ENCODE measurements at places on chromosomes 16 and 17.
A peak's percentile ranks its signal among the peaks of the same experiment; 100 is the strongest.

DNA sequence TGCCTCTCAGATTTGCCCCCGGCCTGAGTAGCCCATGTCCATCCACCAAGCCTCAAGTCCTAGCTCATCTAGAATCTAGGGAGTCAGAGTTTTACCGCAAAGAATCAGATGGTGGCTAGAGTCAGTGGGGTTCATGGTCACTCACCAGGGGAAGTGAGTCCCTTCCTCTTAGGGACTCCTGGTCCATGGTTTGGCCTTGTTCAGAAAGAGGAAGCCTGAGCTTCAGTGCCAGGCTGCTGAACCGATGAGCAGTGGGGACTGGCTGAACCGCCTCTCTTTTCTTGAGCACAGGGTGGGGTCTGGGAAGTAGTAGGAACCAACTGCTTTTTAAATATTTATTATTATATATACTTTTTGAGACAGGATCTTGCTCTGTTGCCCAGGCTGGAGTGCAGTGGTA, 160.3 kb downstream of the NTN1 start:
- H3K27me3 ChIP-seq: peaks cover 5% of the 10 kb centered on the region
- H3K36me3 ChIP-seq: no peaks in the 10 kb centered on the region

- no peak overlapping the region for H3K27ac ChIP-seq
- H3K4me1 ChIP-seq: peaks cover 4% of the 10 kb centered on the region
- peaks cover 9% of the 10 kb centered on the region for H3K27me3 ChIP-seq
- no peak for DNase-seq
- no peaks in the 10 kb centered on the region for H3K36me3 ChIP-seq
Observed at GRCh38 chr16:1107141-1107540, 11.1 kb upstream of the C1QTNF8 start.

- no peaks in the 10 kb centered on the region for H3K36me3 ChIP-seq
- H3K4me1 ChIP-seq: peaks cover 4% of the 10 kb centered on the region
- no peak for DNase-seq
- peaks cover 9% of the 10 kb centered on the region for H3K27me3 ChIP-seq
Observed at GRCh38 chr17:38442548-38442947, 14.3 kb downstream of the ARHGAP23 start.

DNA sequence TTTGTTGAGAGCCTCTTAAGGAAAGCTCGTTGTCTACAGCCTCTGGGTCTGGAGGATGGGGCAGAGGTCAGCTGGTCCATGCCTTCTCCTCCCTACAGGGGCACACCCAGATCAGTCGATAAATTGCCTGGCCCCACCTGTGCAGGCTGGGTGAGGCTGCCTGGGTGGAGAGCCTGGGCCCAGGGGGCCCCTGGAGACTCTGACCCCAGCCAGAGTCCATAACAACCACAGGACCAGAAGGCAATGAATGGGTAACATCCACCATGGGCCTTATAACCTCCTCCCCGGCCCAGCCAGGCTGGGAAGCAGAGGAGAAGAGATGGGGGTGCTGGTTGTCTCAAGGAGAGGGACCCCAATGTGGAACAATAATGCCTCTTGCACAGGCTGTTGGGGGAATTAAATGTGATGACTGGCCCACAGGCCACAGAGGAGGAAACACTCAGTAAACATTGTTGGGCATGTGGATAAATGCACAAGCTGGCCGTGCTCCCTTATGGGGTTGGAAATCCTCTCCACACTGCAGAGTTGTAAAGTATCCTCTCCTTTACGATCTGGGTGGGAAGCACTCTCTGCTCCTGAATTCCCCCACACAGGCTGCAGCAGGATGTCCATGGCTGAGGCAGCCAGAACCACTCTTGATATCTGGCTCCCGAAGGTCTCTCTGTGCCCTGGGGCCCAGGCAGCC, 56.7 kb upstream of the TOB1 start:
- no peak overlapping the region for H3K4me3 ChIP-seq
- peaks cover 30% of the 10 kb centered on the region for H3K4me1 ChIP-seq
- no peak for DNase-seq
- H3K36me3 ChIP-seq: no peaks in the 10 kb centered on the region

DNA sequence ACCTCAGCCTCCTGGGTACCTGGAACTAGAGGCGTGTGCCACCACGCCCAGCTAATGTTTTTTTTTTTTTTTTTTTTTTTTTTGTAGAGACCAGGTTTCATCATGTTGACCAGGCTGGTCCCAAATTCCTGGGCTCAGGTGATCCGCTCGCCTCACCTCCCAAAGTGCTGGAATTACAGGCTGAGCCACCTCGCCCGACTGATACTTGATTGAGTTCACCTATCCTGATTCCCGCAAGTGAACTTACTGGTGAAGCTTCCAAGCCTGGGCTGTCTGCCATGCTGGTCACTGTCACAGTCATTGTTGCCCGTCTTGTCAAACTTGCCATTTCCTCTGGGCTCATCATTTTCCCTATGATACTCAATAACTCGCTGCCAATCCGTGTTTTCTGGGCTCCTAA, 71.1 kb upstream of the MTMR4 start:
- no peaks in the 10 kb centered on the region for H3K36me3 ChIP-seq
- H3K27me3 ChIP-seq: no peaks in the 10 kb centered on the region
- no peak overlapping the region for H3K27ac ChIP-seq
- no peak for DNase-seq
- H3K4me3 ChIP-seq: no peak overlapping the region
- no peaks in the 10 kb centered on the region for H3K4me1 ChIP-seq

DNA sequence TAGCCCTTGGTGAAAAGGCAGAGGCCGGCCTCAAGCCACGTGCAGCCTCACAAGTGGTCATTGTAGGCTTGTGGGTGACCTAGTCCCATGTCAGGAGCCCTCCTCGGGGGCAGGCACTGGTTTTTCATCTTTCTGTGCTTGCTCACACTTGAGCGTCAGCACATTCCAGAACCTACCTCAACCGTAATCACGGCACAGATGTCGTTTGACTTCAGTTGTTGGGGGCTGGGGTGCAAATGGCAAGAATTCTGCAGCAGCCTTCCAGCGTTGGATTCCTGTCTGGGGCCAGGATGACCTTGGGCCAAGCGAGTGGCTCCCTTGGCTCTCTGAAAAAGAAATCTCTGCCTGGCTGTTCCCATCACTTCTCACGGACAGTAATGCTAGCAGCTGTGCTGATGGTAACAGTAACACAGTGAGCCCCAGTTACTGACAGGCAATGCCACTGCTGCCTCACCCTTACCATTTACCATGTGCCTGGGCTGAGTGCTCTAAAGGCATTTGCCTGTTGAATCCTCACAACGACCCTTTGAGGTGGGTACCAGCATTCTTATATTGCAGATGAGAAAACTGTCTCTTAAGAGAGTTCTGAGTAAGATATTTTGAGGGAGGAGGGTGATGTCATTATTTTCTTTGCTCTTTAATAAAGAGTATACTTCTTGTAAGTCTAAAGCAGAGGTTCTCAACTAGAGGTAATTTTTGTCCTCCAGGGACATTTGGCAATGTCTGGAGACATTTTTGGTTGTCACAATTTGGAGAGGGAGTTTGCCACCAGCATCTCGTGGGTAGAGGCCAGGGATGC, 46.5 kb downstream of the KSR1 start:
- no peak overlapping the region for H3K4me3 ChIP-seq
- no peak for DNase-seq
- no peak overlapping the region for H3K27ac ChIP-seq
- H3K4me1 ChIP-seq: no peaks in the 10 kb centered on the region
- H3K36me3 ChIP-seq: no peaks in the 10 kb centered on the region

DNA sequence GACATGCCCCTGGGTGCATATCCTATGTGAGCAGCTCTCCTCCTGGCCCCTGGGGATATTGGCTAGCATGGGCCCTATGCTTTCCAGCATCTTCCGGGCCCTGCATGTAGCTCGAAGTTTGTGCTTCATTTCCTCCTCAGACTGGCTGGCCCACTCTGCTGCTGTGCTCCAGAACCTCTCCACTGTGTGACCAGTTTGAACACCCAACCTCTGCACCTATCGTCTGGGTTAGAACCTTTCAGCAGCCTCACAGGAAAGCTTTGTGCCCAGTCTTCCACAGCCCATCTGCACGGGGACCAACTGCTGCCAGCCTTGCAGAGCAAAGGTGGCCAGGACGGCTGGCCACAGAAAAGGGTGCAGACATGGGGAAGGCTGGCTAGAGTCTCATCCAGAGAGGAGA, 10.2 kb upstream of the CLEC18B start:
- no peaks in the 10 kb centered on the region for H3K36me3 ChIP-seq
- DNase-seq: no peak
- no peak overlapping the region for H3K27ac ChIP-seq
- no peaks in the 10 kb centered on the region for H3K4me1 ChIP-seq
- no peaks in the 10 kb centered on the region for H3K27me3 ChIP-seq

GRCh38 chr16:57689762-57690558, 4.6 kb upstream of the DRC7 start:
- peak; percentile 2 for DNase-seq
- no peaks in the 10 kb centered on the region for H3K27me3 ChIP-seq
- H3K4me3 ChIP-seq: no peak overlapping the region
- peaks cover 12% of the 10 kb centered on the region for H3K4me1 ChIP-seq
- H3K27ac ChIP-seq: no peak overlapping the region
- H3K36me3 ChIP-seq: no peaks in the 10 kb centered on the region

- no peak for DNase-seq
- peaks cover 16% of the 10 kb centered on the region for H3K4me1 ChIP-seq
- H3K27ac ChIP-seq: no peak overlapping the region
- H3K36me3 ChIP-seq: peaks cover 68% of the 10 kb centered on the region
- no peak overlapping the region for H3K4me3 ChIP-seq
Observed at GRCh38 chr16:8920645-8921346, 38.6 kb downstream of the LITAFD start.

DNA sequence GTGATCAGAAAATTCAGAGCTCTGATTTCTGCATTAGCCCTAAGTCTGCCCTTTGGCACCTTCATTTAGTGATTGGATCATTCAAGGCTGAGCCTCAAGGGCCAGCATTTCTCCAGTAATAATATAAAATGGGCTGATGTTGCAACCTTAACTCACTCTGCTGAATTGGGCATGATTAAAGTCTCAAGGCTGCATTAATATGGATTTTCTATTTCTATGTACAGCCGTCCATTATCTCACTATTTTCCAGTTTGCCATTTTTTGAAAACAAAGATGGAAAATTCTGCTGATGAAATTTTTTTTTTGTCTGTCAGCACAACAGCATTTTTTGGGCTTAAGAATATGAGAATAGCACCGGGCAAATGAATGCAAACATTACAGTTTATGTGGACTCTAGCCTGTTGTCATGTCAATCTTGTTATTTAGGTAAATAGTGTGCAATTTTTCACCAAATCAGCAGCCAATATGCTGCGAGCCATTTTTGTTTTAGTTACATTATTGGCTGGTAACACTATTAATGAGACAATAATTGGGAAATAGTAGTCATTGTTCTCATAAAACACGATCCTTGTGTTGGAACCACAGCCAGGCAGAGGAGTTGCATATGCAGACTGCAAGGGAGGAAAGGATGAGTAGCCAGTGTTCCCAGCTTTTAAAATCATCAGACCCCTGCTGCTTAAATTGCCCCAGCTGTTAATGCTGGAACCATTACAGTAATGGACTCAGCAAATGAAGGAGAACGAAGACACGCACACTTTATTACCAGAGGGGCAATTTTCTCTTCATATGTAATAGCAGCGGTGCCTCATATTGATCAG, 10.5 kb downstream of the FTO start:
- H3K4me1 ChIP-seq: no peaks in the 10 kb centered on the region
- H3K36me3 ChIP-seq: no peaks in the 10 kb centered on the region
- no peak for DNase-seq
- H3K4me3 ChIP-seq: no peak overlapping the region
- no peaks in the 10 kb centered on the region for H3K27me3 ChIP-seq

DNA sequence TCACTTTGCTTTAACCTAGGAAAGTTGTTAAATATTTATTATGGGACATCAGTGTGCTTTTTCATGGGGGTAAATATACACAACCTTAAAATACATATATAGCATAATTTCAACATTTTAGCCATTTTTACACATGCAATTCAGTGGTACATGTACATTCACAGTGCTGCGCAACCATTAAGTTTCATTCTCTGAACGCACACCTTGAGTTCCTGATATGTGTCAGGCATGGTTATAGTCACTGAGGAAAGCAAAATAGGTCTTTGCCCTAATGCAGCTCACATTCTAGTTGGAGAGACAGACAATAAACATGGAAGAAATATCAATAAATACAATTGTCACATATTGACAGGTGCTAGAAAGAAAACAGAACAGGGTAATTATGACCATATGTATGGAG, 12.8 kb upstream of the CNEP1R1 start:
- no peak overlapping the region for H3K4me3 ChIP-seq
- no peak for DNase-seq
- H3K27ac ChIP-seq: no peak overlapping the region
- no peaks in the 10 kb centered on the region for H3K4me1 ChIP-seq
- no peaks in the 10 kb centered on the region for H3K27me3 ChIP-seq

GRCh38 chr17:39787041-39787440, 49.3 kb downstream of the GRB7 start:
- no peak for DNase-seq
- peaks cover 16% of the 10 kb centered on the region for H3K36me3 ChIP-seq
- H3K4me3 ChIP-seq: no peak overlapping the region
- H3K27ac ChIP-seq: no peak overlapping the region

DNA sequence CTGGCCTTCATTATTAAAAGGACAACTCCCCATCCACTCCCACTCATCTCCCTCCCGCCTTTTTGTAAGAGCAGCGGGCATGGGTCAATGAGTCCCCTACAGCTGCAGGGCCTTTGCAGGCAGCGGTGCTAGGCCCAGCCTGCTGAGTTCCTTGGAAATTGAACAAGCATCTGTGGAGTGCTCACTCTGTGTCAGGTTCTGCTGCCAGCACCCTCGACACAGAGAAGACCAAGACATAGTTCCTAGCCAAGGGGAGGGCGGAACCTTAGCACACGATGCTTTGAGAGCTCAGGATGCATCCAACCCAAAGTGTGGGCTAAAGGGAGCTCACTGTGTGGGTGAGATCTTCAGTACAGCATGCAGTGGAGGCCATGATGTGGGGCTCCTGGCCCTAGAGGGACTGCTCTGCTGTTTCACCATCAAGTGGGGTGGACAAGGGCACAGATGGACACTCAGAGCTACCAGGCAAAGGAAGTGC, 27.6 kb downstream of the RMI2 start:
- DNase-seq: no peak
- H3K27me3 ChIP-seq: no peaks in the 10 kb centered on the region
- H3K27ac ChIP-seq: no peak overlapping the region
- H3K4me3 ChIP-seq: no peak overlapping the region

DNA sequence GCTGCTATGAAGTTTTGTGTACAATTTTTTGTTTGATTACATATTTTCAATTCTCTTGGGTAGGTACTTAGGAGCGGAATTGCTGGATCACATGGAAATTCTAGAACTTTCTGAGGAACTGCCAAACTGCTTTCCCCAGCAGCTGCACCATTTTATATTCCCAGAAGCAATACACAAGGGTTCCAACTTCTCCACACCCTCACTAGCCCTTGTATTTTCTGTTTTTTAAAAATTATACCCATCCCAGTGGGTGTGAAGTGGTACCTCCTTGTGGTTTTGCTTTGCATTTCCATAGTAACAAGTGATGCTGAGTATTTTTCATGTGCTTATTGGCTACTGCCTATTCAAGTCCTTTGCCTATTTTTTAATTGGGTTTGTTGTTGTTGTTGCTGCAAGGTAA, 20.9 kb downstream of the NACA2 start:
- no peaks in the 10 kb centered on the region for H3K4me1 ChIP-seq
- H3K27ac ChIP-seq: no peak overlapping the region
- DNase-seq: no peak
- H3K4me3 ChIP-seq: no peak overlapping the region

- no peak for DNase-seq
- no peak overlapping the region for H3K4me3 ChIP-seq
- peaks cover 12% of the 10 kb centered on the region for H3K36me3 ChIP-seq
- H3K27me3 ChIP-seq: no peaks in the 10 kb centered on the region
- H3K27ac ChIP-seq: peak overlapping the region; percentile 61
Observed at GRCh38 chr17:64084086-64084939, 45.6 kb downstream of the ERN1 start.

GRCh38 chr16:17475104-17475503, 4.3 kb upstream of the XYLT1 start:
- H3K36me3 ChIP-seq: no peaks in the 10 kb centered on the region
- no peaks in the 10 kb centered on the region for H3K27me3 ChIP-seq
- H3K27ac ChIP-seq: no peak overlapping the region
- no peak for DNase-seq

Measured in effector memory CD4-positive, alpha-beta T cell (primary cell).